ENCODE measurements at places on chromosomes 3 and 15.

DNA sequence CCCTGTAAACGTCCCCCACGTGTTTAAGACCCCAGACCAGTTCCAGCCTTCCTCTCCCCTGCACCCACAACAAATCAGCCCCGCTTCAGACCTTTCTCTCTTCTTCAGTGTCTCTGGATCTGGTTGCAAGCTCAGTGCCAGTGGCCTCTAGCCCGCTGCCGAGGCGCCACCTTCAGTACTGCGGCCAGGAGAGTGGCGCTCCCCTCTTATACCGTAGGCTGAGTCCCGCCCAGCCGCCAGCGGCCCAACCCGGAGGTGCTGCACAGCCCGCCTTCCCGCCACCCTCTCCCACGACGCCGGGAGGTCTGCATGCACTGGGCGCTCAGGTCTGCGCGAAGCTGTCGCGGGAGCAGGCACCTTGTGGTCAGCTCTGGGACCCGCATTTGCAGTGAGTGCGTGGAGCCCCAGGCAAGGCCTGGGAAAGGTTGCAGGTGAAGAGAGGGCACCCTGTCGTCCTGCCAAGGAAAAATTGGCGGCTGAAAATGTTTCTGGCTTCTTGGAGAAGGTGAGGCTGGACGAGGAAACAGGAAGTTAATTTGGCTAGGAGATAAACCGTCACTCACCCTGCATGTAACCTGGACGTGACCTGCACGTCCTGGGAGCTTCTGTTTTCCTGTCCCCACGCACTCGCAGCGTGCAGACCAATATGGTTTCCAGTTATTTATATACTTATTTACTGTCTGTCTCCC, at the start of gene C2CD4B:
TSS of gene C2CD4B (minus strand) at position 182 of the 689 bp plus-strand sequence. CDS start 301 bp downstream, outside the sequence.
- no peaks in the 10 kb centered on the region for H3K36me3 ChIP-seq
- H3K27ac ChIP-seq: no peak within 1 kb of the TSS
- peak; percentile 67 for DNase-seq
- H3K4me1 ChIP-seq: peaks cover 17% of the 10 kb centered on the region
- peak within 1 kb of the TSS; percentile 82 for H3K4me3 ChIP-seq

GRCh38 chr3:156781310-156782230, 44.6 kb upstream of the LEKR1 start:
- no peak overlapping the region for H3K4me3 ChIP-seq
- no peaks in the 10 kb centered on the region for H3K27me3 ChIP-seq
- H3K27ac ChIP-seq: no peak overlapping the region
- no peaks in the 10 kb centered on the region for H3K4me1 ChIP-seq
- no peaks in the 10 kb centered on the region for H3K36me3 ChIP-seq

GRCh38 chr3:160343132-160343531, 55.9 kb downstream of the IFT80 start:
- H3K4me3 ChIP-seq: no peak overlapping the region
- H3K4me1 ChIP-seq: no peaks in the 10 kb centered on the region
- peaks cover 27% of the 10 kb centered on the region for H3K36me3 ChIP-seq
- H3K27me3 ChIP-seq: no peaks in the 10 kb centered on the region

GRCh38 chr15:78264304-78265136, at the start of gene DNAJA4:
Gene DNAJA4, plus strand, starts transcription at chr15:78264562. Its CDS starts 202 bp downstream, at chr15:78264764.
- peaks cover 10% of the 10 kb centered on the region for H3K4me1 ChIP-seq
- H3K27me3 ChIP-seq: peaks cover 34% of the 10 kb centered on the region
- no peaks in the 10 kb centered on the region for H3K36me3 ChIP-seq
- no peak within 1 kb of the TSS for H3K4me3 ChIP-seq
- no peak for DNase-seq
- no peak within 1 kb of the TSS for H3K27ac ChIP-seq

- H3K36me3 ChIP-seq: peaks cover 17% of the 10 kb centered on the region
- peaks cover 35% of the 10 kb centered on the region for H3K4me1 ChIP-seq
- DNase-seq: no peak
- H3K27me3 ChIP-seq: peaks cover 16% of the 10 kb centered on the region
Measured at GRCh38 chr3:32392536-32393302, 1.1 kb downstream of the CMTM7 start.

GRCh38 chr15:40279437-40280141, 3.3 kb downstream of the ANKRD63 start:
- peaks cover 51% of the 10 kb centered on the region for H3K4me1 ChIP-seq
- no peaks in the 10 kb centered on the region for H3K36me3 ChIP-seq
- H3K4me3 ChIP-seq: no peak overlapping the region
- H3K27me3 ChIP-seq: peaks cover 80% of the 10 kb centered on the region
- DNase-seq: peak; percentile 94
- H3K27ac ChIP-seq: no peak overlapping the region

GRCh38 chr3:40623567-40623966, 98.8 kb downstream of the ZNF621 start:
- H3K27ac ChIP-seq: no peak overlapping the region
- peaks cover 9% of the 10 kb centered on the region for H3K27me3 ChIP-seq
- DNase-seq: no peak
- peaks cover 1% of the 10 kb centered on the region for H3K36me3 ChIP-seq
- no peaks in the 10 kb centered on the region for H3K4me1 ChIP-seq

- no peaks in the 10 kb centered on the region for H3K36me3 ChIP-seq
- peak overlapping the region; percentile 74 for H3K27ac ChIP-seq
- H3K4me1 ChIP-seq: peaks cover 44% of the 10 kb centered on the region
Measured at GRCh38 chr15:75639191-75639708, 774 bp downstream of the IMP3 start.

GRCh38 chr3:186414735-186415419, 52.8 kb upstream of the DGKG start:
- no peak overlapping the region for H3K27ac ChIP-seq
- DNase-seq: no peak
- H3K36me3 ChIP-seq: no peaks in the 10 kb centered on the region
- H3K27me3 ChIP-seq: peaks cover 38% of the 10 kb centered on the region

DNA sequence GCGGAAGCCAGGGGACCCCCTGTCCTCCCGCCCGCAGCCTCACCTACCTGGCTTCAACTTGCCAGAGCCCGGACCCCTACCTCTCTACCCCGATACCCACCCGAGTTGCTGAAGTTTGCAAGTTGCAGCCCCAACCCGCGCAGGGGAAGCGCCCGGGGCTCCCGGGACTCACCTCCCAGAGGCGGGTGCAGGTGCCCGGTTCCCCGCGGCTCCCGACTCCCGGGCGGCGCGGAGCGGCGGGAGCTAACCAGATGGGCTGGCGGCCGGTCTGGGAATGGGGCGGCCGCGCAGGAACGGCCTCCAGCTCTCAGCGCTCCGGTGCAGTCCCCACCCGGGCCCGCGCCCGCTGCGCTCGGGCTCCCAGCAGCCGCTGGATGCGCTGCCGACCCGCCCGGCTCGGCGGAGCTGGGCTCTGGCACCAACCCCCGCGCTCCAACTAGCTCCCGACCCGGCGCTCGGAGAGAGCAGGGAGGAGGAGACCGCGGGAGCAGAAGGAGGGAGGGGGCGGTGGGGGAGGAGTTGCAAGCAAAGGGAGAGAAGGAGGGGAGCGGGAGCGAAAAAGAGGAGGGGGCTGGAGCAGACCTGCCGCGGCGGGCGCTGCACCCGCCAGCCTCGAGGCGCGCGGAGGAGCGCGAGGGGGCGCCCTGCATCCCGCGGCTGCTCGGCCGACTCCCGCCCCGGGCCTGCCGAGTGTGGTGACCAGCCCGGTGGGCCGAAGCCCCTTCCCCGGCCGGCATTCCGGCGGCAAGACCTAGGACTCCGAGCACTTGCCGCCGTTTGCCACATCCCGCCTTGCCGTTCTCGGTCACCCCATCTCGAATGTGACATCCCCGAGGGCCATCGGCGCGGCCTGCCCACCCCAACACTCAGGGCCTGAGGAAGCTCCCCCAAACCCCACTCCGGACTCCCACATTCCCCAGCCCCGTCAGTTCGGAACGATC, at the start of gene SEMA5B:
TSS of gene SEMA5B (minus strand) at position 472 of the 941 bp plus-strand sequence. CDS start 66,500 bp downstream, outside the sequence.
- no peak within 1 kb of the TSS for H3K27ac ChIP-seq
- H3K4me1 ChIP-seq: peaks cover 32% of the 10 kb centered on the region
- H3K4me3 ChIP-seq: peak within 1 kb of the TSS; percentile 85
- H3K27me3 ChIP-seq: peaks cover 66% of the 10 kb centered on the region

DNA sequence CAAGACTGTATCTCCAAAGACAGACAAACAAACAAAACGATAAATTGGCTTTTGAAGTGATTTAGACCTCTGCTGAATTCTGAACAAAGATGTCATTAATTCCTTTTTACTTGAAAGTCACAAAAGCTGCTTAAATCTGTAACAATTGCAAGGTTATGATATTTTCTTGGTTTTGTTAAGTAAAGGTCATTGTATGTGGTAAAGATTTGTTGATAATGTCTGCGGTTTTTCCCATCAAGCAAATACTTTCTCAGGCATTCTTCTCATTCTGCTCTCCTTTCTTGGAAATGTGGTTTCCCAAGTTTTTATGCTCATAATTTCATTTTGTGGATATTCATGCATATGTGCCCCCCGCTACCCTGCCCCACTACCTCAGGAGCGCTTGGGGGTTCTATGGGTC, 116.5 kb downstream of the SLMAP start:
- H3K4me1 ChIP-seq: no peaks in the 10 kb centered on the region
- no peak overlapping the region for H3K4me3 ChIP-seq
- no peak for DNase-seq
- H3K36me3 ChIP-seq: peaks cover 29% of the 10 kb centered on the region

GRCh38 chr15:66923438-66923881, 141.9 kb upstream of the SMAD3 start:
- H3K27ac ChIP-seq: no peak overlapping the region
- DNase-seq: peak; percentile 55
- H3K27me3 ChIP-seq: peaks cover 9% of the 10 kb centered on the region

DNA sequence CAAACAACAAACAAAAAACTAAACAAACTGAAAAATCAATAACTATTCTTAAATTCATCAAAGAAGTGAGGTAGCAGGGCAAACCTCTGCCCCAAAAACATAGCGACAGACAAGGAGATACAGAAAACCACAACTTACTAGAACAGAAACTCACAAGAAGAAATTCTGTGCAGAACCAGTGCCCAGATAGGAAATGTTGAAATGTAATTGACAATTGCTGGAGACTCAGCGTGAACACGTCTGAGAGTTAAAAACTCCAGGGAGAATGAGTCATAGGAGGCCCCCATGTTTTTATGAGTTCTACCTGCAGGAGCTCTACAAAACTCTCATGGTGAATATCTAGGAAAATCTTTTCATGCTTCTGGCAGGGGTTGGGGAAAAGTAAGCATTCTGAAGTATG, 95.5 kb upstream of the SETMAR start:
- H3K27ac ChIP-seq: peak overlapping the region; percentile 60
- H3K4me1 ChIP-seq: peaks cover 12% of the 10 kb centered on the region
- H3K36me3 ChIP-seq: no peaks in the 10 kb centered on the region

DNA sequence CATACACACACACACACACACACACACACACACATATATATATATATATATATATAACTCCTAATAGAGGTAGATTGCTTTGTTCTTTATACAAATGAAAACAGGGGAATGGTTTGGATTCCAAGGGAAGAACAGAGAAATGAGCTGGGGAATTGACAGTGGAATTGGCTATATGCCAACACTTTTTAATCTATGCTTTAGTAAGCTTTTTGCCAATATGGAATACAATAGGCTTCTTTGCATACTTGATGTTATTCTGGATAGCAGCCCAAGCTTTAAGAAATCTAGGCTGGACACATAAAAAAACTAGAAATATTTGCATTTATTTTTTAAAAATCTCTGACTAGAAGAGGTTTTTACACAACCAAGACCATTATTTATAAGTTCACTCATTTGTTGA, 334.2 kb upstream of the MDFIC2 start:
- H3K27me3 ChIP-seq: peaks cover 4% of the 10 kb centered on the region
- DNase-seq: no peak
- H3K4me1 ChIP-seq: no peaks in the 10 kb centered on the region
- no peak overlapping the region for H3K4me3 ChIP-seq
- H3K36me3 ChIP-seq: no peaks in the 10 kb centered on the region

DNA sequence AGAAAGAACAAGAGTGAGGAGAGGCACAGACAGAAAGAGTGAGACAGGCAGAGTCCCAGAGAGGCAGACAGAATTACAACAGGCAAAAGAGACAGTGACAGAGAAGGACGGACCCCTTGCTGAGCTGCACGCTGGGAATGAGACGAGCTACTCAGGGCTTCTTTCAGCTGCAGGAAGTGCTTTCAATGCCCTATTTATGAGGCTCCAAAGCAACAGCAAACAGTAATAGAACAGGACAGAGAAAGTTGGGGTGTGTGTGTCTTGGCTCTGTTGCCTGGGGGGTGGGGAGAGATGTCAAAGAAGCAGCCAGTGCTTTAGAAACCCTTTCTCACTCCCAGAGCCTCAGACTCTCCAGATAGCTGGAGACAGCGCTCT, 502 bp upstream of the TIMP4 start:
- peak overlapping the region; percentile 73 for H3K4me3 ChIP-seq
- peak overlapping the region; percentile 57 for H3K27ac ChIP-seq
- H3K36me3 ChIP-seq: no peaks in the 10 kb centered on the region

DNA sequence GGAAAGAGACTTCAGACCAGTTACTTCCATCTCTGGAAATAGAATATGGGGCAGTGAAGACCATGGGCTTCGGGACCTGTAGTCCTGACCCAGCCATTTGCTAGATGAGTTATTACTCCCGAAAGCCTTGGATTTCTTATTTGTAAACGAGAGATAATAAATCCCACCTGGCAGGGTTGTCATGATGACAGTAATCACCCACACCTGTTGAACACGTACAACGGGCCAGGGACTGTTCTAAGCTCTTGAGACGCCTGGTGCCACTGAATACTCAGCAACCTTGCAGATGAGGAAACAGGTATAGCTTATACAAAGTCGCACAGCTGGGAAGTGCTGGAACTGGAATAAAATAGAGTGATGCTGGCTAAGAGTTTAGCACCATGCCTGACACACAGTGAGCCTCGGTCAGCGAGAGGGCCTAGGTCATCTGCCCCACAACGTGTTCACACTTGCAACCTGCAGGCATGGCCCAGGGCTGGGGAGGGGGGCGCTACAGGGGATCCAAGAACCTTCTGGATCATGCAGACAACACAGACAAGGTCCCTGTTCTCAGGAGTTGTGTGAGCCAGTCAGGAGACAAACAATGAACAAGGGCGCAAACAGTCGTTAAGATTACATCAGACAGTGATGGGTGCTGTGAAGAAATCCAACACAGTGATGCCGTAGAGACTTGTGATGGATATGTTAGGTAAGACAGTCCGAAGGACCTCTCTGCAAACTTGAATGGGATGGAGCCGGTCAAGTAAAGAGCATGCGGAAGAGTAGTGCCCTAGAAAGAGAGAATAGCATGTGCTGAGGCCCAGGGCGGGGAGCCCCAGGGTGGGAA, 89.2 kb downstream of the CORO2B start:
- no peak for DNase-seq
- H3K36me3 ChIP-seq: no peaks in the 10 kb centered on the region
- H3K27ac ChIP-seq: no peak overlapping the region
- peaks cover 11% of the 10 kb centered on the region for H3K27me3 ChIP-seq
- H3K4me1 ChIP-seq: peaks cover 5% of the 10 kb centered on the region

- H3K27ac ChIP-seq: no peak overlapping the region
- no peak overlapping the region for H3K4me3 ChIP-seq
- no peaks in the 10 kb centered on the region for H3K27me3 ChIP-seq
Measured at GRCh38 chr3:81624756-81625155, 136.7 kb downstream of the GBE1 start.

GRCh38 chr3:190081389-190081788, 39.3 kb downstream of the P3H2 start:
- H3K4me3 ChIP-seq: no peak overlapping the region
- DNase-seq: no peak
- H3K27me3 ChIP-seq: no peaks in the 10 kb centered on the region
- H3K4me1 ChIP-seq: peaks cover 93% of the 10 kb centered on the region
- H3K27ac ChIP-seq: no peak overlapping the region

- no peaks in the 10 kb centered on the region for H3K36me3 ChIP-seq
- no peak overlapping the region for H3K27ac ChIP-seq
- no peaks in the 10 kb centered on the region for H3K4me1 ChIP-seq
- H3K27me3 ChIP-seq: peaks cover 11% of the 10 kb centered on the region
- no peak for DNase-seq
Measured at GRCh38 chr15:61721418-61721817, 338.8 kb downstream of the VPS13C start.
